ENCODE measurements at places on chromosomes 2 and 18.

- no peak for DNase-seq
Measured at GRCh38 chr2:9288681-9289338, 82.2 kb downstream of the ASAP2 start.

GRCh38 chr2:143909577-143910353 lies 610.2 kb downstream of the ZEB2 start:
- DNase-seq: no peak

DNA sequence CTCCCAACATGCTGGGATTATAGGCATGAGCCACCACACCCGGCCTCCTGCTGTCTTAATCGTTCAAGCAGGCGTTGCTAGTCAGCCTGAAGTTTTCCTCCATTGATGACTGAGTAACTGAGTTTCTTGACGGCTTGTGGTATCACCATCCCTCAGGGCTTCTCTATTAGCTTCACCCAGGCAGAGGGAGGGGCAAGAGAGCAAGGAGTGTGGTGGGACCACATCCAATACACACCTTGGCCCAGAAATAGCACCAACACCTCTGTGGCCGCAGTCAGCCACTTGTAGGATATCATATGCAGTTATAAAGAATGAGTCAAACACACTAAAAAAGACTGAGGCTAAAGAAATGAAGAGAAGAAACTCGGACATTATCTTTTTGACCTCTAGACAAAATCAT lies 1009.4 kb upstream of the CELF4 start:
- no peak for DNase-seq

- DNase-seq: no peak
Measured at GRCh38 chr2:101011152-101011551, 9.1 kb downstream of the RPL31 start.

GRCh38 chr18:13587477-13587876 lies 138.9 kb downstream of the FAM210A start:
- no peak for DNase-seq

- DNase-seq: no peak
Measured at GRCh38 chr2:104804148-104804890, 49.6 kb upstream of the POU3F3 start.

GRCh38 chr2:75676464-75676863 lies 29.9 kb downstream of the MRPL19 start:
- no peak for DNase-seq

DNA sequence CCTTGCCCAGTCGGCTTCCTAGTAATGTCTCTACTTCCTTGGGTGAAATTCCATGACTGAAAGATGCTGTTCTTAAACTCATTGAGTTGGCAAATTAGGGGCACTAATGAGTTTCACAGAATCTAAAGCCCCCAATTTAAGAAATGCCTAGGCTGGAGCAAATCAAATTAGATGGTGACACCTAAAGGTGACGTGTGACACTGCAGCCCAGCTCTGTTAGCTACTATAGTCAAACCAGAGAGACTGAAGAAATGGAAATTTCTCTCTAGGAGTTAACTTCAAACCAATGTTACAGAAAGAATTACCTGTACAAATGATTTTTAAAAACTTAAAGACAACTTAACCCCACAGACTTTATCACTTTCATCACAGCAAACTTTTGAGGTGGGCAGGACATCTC lies 37.2 kb downstream of the LCT start:
- no peak for DNase-seq

DNA sequence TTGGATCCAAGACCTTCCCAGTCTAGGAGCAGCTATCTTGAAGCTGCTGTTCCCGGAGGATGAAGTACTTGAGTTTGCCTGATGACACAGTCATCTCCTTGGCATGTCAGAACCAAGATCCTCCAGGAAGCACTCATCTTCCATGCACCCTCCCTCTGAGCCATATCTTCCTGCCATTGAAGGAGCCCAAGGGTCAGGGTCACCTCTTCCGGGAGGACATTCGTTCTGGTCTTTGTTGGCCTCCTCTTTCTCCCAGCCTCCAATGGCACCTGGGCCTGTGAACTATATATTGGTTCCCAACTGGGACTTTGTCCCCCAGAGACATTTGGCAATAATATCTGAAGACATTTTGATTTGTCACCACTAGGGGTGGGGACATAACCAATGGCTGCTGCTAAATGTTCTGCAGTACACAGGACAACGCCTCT lies 4.2 kb upstream of the MYO7B start:
- no peak for DNase-seq

DNA sequence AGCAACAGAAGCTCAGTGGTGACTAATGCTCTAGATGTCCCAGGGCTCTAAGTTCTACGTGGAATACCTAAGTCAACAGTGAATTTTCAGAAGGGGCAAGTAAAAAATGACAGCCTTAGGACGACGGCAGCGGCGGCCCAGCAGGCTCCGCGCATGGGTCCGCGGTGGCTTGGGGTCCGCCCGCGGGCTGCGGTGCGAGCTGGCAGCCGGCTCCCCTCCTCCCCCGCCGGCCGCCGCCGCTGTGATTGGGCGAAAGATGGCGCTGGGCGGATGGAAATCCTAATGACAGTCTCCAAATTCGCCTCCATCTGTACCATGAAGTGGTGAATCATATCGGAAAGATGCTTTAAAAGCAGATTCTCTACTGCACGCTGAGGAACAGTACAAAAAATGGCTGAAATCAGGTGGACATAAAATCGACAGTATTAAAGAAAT lies 74.7 kb downstream of the HNRNPLL start:
- no peak for DNase-seq

DNA sequence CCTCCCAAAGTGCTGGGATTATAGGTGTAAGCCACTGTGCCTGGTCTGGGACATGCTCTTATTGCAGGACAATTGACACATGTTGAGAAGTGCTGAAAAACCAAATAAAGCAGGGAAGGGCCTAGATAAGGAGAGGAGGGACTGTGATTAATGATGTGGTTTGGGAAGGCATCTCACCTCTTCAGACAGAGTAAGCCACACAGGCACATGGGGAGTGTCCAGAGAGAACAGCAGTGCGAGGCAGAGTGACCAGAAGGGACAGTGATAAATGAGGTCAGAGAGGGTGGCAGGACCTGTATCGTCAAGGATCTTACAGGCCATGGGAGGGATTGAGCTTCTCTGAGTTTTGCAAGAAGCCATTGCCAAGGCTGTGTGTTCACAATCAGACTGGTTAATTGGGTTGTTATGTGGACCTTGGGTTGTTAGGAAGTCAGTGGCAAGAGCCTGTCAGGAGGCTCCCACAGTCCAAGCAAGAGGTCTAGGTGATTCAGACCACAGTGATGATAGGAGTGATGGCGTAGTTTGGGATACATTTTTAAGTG lies 58.5 kb downstream of the EIF5B start:
- DNase-seq: no peak

DNA sequence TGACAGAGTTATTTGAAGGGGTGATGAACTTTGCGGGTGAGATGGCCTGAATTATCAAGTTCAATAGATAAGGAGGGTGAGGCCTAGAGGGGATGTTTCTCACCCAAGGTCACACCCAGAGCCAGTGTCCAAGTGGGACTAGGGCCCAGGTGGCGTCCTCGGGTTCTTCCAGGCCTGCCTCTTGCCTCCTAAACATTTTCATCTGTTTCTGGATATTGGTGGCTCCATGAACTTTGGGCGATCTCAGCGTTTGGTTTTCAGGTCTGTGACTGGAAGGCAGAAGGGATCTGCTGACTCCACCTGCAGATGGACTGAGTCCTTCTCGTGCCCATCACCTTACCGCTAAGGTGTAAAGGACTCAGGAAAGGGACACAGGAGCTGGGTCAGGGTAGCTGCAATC lies 137.3 kb downstream of the DDX1 start:
- no peak for DNase-seq

DNA sequence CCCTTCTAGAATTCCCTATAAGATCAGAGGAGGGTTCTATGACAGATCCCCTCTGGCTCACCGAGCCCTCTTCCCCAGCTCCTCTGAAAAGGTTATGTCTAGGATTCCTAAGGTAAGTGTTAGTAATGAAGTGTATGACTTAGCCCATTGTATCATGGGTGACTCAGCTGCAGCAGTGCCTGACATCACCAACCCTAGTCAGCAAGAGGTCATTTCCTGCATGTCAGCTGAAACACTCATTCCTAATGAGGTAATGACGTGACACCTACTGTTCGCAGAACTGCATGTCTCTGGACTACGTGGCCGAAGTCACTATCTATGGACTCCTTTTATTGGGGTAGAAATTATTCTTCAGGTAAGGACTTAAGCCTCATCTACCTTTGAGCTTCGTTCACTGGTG lies 196.1 kb upstream of the MYT1L start:
- DNase-seq: no peak

DNA sequence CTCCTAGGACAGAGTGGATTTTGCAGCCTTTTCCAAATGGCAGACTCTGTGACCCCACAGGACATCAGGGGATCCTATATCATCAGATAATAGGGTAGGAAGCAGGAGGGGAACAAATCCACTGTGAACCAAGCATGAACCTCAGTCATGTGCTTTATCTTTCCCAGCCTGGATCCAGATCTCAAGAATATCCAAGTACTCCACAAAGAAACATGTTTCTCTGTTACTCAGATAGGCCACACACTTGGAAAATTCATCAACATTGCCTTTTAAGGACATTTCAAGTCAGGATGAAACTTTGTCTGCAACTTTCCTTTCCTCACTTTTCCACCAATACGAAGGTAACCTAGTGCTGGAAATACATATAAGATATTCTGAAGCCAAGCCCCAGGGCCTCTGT lies 85.8 kb downstream of the RDH14 start:
- no peak for DNase-seq

DNA sequence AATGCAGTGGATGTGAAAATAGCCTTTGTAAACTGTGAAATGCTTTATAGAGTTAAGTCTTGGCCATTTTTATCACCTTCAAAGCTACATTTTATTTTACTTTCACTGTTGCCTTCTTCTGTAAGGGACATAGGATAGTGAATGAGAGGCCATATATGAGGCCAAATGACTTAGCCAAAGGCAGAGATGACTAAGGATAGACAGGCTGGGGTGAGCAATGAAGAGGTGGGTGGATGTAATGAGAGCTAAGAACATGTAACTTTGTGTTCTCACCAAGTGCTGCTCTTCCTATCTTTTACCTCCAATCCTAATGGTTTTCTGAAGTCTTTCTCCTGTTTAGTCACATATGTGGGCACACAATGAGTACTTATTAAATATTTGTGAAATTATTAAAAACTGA lies 101.9 kb downstream of the MBD5 start:
- DNase-seq: no peak

DNA sequence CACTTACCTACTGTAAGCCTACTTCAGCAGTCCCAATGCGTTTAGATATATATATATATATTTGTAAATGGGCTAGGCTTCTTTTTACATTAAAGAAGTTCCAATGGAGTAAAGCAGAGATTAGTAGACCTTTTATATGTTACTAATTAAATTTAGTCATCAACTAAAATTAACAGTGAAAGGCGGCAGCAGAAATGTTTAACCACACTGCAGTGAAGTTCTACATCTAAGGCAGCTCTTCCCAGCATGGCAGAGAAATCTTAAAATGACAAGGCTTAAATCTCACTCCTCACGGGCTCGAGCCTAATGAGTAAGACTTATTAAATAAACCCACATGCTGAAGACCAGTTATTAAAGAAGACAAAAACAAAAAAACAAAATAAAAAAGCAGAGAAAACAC lies 19.1 kb upstream of the KANSL1L start:
- no peak for DNase-seq

DNA sequence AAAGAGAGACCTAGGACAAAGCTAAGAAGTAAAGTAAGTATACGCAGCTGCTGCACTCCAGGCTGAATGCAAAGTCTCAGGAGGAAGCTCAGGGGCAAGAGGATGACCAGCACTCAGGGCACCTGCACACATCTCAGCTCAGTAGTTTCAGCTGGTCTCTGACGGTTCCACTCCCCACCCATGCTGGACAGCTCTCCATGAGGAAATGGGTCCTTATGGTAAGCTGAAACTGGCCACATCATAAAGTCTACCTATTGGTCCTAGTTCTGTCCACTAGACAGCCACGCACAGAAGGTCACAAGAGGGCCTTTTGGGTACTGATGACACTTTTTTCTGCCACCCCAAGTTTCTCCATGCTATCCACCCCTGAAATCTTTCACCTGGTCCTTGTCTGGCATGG lies 215.3 kb downstream of the TTC32 start:
- DNase-seq: no peak

DNA sequence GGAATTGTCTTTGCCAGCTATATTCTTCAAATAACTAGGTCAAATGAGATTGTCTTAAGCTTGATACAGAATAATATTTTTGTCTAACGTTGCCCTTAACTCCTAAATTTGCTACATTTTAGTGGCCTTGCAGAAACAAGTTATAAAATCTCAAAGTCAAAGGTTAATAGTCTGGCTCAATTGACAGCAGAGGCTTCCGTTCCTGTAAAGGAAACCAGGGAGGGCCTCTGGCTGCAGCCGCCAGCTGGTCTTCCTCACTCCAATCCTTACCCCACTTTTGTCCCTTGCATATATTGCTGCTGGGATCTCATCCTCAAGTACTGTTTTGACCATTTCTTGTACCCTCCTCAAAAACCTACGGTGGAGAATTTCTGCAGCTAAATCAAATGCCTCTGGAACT lies 17.1 kb downstream of the CYB5A start:
- no peak for DNase-seq

DNA sequence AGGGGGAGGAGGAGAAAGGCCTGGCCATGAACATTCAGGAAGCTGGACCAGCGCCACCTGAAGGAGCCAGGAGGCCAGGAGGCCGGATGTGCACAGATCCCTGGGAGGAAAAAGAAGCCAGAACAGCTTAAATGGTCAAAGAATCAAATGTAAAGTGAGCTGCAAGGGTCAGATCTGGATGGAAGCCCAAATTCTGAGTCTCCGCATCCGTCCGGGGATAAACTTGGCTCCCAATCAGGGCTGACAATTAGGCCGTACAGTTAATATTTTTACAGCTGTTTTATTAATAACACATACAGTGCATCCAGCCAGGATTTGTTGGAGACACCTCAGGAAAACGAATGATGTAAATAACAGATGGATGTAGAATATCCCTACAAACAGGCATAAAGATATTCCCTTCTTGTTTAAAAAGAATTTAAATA lies 495.1 kb upstream of the TCF4 start:
- no peak for DNase-seq

- no peak for DNase-seq
Measured at GRCh38 chr2:226426292-226426736, 373.3 kb downstream of the IRS1 start.

GRCh38 chr2:120669121-120669952 lies 66.3 kb upstream of the GLI2 start:
- no peak for DNase-seq

DNA sequence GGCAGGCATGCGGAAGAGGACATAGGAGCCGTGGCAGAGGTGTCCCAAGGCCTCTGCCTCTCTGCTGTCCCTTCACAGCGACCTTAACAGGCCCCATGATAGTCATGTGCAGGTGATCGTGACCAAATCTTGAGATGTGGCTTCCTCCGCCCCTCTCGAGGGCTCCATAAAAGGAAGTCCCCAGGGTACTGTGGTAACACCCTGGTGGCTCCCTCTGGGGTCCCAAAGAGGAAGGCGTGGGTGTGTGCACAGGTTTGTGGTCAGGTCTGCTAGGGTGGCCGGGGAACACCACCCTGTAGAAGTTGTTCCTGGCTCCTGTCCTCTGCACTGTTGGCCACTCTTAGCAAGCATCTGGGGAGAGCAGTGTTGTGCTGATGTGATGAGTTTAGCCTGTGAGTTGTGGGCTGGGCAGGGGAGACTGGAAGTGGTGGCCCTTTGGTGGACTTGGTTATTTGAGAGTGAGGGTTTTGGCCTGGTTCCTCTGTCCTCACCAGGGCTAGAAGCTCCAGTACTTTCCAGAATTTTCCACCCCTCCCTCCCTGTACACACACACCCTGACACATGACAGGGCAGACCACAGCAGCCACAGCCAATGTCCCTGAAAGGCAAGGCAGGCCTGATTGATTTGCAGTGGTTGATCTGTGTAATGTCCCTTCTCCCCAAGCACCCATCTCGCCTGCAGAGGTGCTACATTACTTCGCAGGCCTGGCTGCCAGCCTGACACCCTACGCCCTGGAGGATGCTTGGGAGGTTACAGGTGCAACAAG lies 68.9 kb upstream of the BOD1L2 start:
- DNase-seq: no peak

Measured in stimulated activated CD8-positive, alpha-beta memory T cell treated with anti-CD3 and anti-CD28 coated beads, Interleukin-7, amount 100 ng/mL, for 1 hour (primary cell).